ENCODE measurements at places on chromosomes 3 and 15.

DNA sequence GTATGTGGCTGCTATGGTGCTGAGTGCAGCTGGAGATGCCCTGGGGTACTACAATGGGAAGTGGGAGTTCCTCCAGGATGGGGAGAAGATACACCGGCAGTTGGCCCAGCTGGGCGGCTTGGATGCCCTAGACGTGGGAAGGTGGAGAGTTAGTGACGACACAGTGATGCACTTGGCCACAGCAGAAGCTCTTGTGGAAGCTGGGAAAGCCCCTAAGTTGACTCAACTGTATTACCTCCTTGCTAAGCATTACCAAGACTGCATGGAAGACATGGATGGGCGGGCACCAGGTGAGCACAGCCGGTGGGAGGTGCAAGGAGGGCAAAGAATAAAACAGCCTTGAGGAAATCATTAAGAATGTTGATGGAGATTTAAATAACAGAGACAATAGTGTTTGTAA lies 2.9 kb downstream of the ADPRH start:
- DNase-seq = no peak

DNA sequence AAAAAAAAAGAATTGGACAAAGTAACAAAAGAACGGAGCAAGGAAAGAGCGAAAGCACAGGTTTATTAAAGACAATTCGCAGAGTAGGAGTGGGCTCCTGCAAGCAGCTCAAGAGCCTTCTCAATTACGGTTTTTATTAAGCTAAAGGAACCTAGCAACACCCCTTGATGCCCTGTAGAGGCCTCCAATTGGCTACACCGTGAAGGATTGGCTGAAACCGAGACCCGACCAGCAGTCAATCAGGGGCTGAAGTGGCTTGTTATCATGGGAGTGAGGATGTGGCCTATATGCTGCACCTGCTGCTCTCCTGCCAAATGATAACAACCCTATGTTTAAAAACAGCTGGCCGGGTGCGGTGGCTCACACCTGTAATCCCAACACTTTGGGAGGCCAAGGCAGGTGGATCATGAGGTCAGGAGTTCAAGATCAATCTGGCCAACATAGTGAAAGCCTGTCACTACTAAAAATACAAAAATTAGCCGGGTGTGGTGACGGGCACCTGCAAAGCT lies 20.4 kb upstream of the AP3B2 start:
- DNase-seq = no peak

GRCh38 chr3:53850895-53851294 lies 4.5 kb downstream of the IL17RB start:
- DNase-seq = no peak

- DNase-seq = no peak
Observed at GRCh38 chr3:22371607-22372291, 620.7 kb upstream of the ZNF385D start.

DNA sequence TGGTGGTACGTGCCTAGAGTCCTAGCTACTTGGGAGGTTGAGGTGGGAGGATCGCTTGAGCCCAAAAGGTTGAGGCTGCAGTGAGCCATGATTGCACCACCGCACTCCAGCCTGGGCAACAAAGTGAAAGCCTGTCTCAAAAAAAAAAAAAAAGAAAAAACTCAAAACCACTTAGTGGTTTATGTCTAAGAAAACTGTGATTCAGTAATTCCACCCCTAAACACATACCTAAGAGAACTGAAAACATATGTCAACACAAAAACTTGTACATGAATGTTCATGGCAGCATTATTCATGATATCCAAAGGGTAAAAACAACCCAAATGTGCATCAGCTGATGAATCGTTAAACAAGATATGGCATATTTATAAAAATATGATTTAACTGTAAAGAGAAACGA lies 14.3 kb downstream of the SPG21 start:
- DNase-seq = no peak

- no peak for DNase-seq
Observed at GRCh38 chr3:178109691-178110090, 426.5 kb upstream of the KCNMB2 start.

DNA sequence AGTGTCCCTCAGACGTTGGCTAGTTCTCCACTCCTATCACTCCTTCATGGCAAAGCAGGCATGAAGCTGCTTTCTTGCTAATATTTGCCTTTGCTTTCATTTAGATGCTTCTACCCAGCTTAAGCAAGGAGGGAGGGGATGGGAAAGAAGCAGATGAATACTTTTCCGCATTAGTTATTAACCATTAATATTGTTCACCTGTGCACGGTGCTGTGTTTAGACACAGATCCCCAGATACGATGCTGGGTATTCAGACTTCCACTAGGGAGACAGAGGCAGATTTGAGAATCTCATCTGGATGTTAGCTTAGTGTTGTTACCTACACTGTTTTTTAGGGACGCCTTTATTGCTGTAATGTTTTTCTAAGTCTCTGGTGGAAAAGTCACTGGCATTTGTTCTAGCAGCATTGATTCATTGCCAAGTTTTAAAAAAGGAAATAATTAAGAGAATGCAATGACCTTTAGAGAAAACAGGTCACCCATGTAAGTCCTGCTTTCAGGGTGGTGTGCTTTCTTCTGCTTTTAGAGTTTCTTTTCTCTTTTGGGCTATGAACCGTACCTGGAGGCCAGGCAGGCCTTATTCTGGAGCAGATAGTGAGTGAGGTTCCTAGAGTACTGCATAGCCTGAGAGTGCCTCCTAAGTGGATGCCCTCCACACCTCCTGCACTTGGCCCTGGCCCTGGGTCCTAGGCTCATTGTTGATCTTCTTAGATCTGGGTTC lies 55.5 kb downstream of the MYZAP start:
- no peak for DNase-seq

- no peak for DNase-seq
Observed at GRCh38 chr15:45259796-45260195, 7.8 kb downstream of the SLC28A2 start.

GRCh38 chr15:22978691-22979237 lies 1.4 kb downstream of the CYFIP1 start:
- no peak for DNase-seq

DNA sequence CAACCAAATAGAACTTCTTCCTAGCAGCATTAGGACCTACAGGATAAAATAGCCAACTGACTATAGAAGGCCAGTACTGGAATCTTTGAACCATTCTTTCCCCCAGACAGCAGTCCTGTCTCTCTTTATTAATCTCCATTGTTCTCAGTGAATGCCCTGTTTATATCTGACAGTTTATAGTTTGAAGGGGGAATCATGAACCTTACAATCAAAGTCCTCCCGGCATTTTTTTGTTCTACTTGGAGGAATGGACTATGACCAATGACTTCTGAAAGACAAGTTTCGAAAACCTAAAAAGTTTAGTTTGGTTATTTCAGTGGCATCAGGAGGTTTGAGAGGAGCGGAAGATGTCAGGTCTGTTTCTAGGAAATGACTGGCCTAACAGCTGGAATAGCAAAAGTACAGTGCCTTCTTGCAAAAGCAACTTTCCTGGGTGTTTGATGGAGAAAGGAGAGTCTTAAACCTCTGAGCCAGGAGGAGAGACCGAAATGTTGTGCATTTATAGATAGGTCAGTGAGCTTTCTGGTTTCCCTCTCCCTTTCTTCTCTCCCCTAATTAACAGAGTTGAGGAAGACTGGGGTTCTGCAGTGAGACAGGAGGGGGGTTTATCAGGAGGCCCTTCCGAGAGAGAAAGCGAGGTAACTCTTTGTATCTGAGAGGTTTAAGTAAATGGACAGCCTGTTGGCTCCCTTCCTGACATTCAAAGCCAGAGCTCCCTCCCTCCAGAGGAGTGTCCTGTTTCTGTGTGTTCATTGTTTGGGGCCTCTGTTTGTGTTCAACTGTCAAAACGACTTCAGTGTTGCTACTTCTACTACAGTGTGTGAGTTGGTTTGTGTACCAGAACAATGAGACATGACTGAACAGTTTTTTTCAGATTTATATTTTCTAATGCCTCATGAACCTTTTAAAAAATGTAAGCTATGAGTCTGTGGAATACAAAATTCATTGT lies 383.0 kb upstream of the RARB start:
- DNase-seq = no peak

GRCh38 chr15:88049506-88049905 lies 207.0 kb downstream of the NTRK3 start:
- no peak for DNase-seq

DNA sequence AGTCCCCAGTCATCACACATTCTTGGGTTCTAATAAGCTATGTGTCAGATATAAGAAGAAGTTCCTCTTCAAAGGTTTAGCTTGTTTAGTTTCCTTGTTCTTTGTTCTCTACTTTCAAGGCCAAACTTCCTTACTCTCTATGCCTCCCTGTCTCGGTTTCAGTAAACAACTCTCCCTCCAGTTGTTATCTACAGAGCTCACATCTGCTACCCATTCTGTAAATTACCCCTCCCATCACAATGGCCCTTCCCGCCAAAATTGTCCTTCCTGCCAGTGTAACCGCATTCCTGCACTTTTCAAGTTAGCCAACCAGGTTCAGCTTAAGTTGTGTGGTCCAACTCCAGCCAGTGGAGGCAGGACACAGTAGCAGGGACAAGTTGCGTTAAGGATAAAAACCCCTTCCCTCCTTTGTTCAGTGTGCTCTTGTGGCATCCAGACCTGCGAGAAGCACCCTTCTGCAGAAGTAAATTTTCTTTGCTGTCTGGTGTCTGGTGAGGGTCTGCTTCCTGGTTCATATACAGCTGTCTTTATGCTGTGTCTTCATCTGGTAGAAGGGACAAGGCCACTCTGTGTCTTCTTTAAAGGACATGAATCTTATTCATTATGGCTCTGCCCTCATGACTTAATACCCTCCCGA lies 342.1 kb upstream of the GRM7 start:
- no peak for DNase-seq

DNA sequence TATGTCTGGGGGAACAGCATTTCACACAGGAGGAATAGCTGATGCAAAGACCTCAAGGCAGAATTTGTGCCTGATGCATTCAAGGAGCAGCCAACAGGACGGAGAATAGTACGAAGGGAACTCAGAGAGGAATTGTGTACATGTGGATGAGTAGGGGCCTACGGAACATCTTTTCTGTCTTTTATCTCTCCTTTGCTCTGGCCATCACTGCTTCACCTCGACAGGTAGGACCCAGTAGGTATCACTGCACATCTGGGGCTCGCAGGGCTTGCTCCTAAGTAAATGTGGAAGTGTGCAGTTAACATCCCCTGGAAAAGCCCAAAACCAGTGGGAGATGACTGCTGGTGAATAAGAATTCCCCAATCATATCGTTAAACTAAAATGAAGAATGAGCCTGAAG lies 56.4 kb upstream of the POU1F1 start:
- DNase-seq = no peak

GRCh38 chr3:64456674-64457073 lies 231.1 kb downstream of the ADAMTS9 start:
- no peak for DNase-seq

DNA sequence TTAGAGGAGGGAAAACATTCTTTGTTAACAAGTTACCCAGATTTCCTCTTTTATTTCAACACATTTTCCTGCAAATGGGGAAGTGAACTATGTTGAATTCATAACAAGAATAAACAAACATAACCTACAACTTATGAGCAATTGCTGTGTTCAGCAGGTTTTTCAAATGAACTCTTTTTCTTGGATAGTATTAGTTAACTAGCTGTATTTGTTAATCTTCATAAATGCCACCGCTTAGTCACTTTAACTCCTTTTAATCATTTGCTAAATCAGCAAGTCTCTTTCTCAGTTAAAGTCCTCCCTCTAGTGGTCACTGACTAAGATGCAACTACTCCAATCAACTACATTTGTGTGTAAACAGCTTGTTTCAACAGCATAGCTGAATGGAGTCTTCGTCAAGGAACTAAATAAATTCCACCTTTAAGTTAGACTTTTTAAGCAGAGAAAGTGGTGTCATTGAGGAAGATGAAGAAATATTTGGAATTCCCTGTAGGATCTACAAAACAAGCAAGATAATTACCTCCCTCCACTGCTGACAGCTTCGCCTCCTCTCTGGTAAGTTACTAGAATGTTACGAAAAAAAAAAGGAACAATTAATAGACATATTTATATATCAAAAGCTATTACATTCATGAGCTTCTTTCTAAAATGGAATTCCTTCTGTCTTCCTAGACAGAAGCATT lies 1122.0 kb downstream of the ROBO1 start:
- DNase-seq = no peak

GRCh38 chr3:30615615-30616346 lies 9.4 kb downstream of the TGFBR2 start:
- no peak for DNase-seq

DNA sequence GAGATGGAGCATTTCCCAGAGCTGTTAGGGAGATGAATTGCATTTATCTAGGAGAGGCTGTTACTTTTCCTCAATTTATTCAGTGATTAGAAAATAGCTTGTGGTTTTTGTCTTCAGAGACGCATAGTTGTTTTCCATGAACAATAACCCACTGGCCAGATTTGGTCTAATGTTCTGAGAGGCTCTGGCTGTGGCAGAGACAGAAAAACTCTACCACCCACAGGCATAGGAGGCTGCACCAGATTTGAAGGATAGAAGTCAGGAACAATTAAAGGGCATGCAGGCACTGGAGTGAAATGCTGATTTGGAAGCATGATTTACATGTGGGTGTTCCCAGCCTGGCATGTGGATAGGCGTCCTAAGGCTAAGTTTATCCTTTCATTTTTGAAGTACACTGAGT lies 143.5 kb downstream of the NFKBIZ start:
- DNase-seq = no peak

DNA sequence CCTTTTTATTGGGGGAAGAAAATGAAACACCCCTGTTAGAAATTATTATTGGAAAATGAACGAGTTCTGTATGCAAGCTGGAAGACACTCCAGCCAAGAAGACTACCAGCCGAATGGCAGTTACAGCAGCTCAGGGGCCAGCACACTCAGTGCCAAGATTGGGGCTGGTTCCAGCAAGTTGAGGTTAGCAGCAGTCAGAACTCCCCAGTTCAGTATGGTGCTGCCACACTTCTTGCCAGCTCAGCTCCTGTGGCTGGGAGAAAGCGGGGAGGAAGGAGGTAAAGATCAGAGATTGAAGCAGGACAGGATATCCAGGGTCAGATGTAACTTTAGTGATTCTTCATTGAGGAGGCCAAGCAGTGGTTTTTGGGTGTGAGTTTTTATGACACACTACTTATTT lies 280.2 kb upstream of the NR2E3 start:
- no peak for DNase-seq

DNA sequence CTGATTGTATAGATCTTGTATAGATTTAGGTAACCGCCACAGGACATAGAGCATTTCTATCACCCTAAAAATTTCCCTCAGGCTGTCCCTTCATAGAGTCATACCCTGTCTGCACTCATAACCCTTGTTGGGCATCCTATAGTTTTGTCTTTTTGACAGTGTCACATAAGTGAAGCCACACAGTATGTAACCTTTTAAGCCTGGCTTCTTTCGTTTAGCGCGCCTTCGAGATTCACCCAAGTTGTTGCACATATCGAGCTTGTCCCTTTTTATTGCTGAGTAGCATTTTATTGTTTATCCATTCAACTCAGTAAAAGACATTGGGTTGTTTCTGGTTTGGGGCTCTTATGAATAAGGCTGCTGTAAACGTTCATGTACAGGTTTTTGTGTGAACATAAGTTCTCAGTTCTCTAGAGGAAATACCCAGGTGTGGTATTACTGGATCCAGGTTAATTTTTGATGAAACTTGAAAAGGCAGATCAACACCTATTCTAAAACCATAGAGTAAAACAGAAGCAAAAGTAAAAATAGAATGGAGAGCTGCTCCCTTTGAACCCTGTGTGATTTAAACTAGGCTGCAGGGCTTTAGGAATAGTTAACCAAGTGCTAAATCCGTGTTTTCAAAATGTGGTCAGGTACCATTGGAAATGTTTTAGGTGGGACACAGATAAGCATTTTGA lies 49.5 kb downstream of the CD86 start:
- no peak for DNase-seq

Data from stimulated activated CD4-positive, alpha-beta T cell treated with anti-CD3 and anti-CD28 coated beads, Interleukin-1b, Interleukin-23, amount 100 ng/mL, for 1 hour (primary cell).